ENCODE measurements at places on chromosomes 2 and 18. TPM values are rescaled to one million over a fixed set of nuclear protein-coding genes. Genes with fewer than 3 reads are reported as not detected.

GRCh38 chr18:36304723-36305122 lies 7.2 kb downstream of the FHOD3 start:
- no peaks in the 10 kb centered on the region for H3K36me3 ChIP-seq
- no peak for DNase-seq
- H3K4me3 ChIP-seq, result no peak overlapping the region
- H3K27me3 ChIP-seq, result peaks cover 52% of the 10 kb centered on the region
- H3K27ac ChIP-seq, result no peak overlapping the region
- no peaks in the 10 kb centered on the region for H3K4me1 ChIP-seq

- H3K4me3 ChIP-seq, result no peak overlapping the region
- no peak overlapping the region for H3K27ac ChIP-seq
- peaks cover 4% of the 10 kb centered on the region for H3K27me3 ChIP-seq
- H3K36me3 ChIP-seq, result no peaks in the 10 kb centered on the region
- no peaks in the 10 kb centered on the region for H3K4me1 ChIP-seq
- DNase-seq, result no peak
Observed at GRCh38 chr2:196468394-196468793, 171.1 kb upstream of the CCDC150 start.

DNA sequence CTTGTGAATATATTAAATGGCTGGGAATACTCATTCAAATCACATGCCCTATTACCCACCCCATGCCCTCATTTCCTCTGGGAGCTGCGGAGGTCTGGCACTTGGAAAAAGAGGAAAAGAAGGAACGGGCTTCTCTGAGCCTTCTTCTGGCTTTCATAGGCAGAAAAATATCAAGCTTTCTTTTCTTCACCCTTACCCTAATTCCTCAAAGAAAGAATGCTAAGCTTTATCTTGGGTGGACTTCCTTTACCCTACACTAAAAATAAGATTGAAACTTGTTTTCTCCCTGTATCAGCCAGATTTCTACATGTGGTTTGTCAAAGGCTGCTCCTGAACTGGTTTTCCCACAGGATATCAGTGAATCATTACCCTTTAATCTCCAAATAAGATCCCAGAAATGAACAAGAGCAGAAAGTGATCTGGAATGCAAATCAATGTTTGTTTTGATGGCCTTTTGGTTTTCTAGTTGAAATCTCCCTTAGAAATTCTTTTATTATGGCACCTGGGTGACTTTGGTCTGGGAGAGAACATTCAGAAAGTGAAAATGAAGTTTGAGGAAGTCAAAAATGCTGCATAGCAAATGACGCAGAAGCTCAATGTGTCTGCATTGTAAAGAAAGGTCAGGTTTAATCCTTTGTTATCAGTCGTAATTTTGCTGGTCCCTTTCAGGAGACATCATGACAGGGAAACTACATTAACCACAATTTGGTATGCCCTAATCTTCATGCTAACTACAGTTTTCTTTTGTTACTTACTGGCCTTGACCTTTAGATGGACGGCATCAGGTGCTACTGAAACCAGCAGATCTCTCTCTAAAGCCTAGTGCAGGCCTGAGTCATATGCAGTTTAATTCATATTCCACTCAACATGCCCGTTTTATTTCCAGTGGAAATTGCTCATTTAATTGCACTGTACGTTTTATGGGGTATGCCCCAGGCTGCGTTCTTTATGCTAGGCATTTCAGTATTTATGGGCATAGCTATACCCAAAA lies 46.6 kb upstream of the HNRNPA3 start:
- no peaks in the 10 kb centered on the region for H3K36me3 ChIP-seq
- no peak overlapping the region for H3K27ac ChIP-seq
- peaks cover 40% of the 10 kb centered on the region for H3K4me1 ChIP-seq
- H3K4me3 ChIP-seq, result peak overlapping the region; percentile 66
- peak; percentile 26 for DNase-seq
- no peaks in the 10 kb centered on the region for H3K27me3 ChIP-seq

DNA sequence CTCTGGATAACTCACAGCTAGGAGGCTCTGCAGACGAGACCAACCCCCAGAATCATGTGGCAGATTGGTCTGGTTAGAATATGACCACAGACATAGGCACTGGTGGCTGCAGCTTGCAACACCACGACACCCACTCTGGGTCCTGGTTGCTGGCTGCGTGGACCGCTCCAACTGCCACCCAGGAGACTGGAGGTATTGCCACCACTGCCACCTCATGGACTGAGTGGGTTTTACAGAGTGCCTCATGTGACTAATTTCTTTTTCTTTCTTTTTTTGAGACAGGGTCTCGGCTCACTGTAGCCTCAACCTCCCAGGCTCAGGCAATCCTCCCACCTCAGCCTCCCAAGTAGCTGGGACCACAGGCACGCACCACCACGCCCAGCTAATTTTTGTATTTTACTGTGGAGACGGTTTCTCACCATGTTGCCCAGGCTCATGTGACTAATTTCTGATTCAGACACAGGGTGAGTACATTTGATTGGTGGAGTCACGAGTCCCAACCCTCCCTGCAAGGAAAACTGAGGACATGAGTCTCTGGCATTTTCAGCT lies 29.9 kb upstream of the NT5DC4 start:
- H3K27me3 ChIP-seq, result peaks cover 5% of the 10 kb centered on the region
- peaks cover 22% of the 10 kb centered on the region for H3K4me1 ChIP-seq
- no peak overlapping the region for H3K4me3 ChIP-seq
- H3K27ac ChIP-seq, result peak overlapping the region; percentile 56
- H3K36me3 ChIP-seq, result no peaks in the 10 kb centered on the region

DNA sequence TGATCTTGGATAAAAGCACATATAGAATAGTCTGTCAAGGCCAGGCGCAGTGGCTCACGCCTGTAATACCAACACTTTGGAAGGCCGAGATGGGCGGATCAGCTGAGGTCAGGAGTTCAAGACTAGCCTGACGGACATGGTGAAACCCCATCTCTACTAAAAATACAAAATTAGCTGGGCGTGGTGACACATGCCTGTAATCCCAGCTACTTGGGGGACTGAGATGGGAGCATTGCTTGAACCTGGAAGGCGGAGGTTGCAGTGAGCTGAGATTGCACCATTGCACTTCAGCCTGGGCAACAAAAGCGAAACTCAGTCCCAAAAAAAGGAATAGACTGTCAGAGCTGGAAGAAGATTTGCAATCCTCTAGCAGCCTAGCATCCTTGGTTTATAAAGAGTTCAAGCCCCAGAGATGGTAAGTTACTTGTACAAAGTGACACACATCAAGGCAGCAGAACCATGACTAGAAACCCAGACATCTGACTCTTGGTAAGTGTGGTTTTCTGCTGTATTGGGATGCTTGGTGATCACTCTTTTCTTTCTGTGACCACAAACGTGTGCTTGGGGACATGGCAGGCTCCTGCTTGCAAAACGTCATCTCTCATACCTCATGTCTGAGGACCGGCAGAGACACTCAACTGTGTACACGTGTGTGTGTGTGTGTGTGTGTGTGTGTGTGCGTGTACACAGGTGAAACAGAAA lies 69.0 kb downstream of the OSBPL6 start:
- peaks cover 2% of the 10 kb centered on the region for H3K4me1 ChIP-seq
- no peak for DNase-seq
- no peaks in the 10 kb centered on the region for H3K36me3 ChIP-seq
- no peaks in the 10 kb centered on the region for H3K27me3 ChIP-seq
- no peak overlapping the region for H3K4me3 ChIP-seq

GRCh38 chr2:231057590-231057989 lies 923 bp downstream of the PSMD1 start:
- H3K36me3 ChIP-seq, result peaks cover 10% of the 10 kb centered on the region
- H3K4me1 ChIP-seq, result peaks cover 37% of the 10 kb centered on the region
- H3K27me3 ChIP-seq, result peaks cover 2% of the 10 kb centered on the region
- peak overlapping the region; percentile 67 for H3K27ac ChIP-seq
- DNase-seq, result no peak

GRCh38 chr2:9095690-9096089 lies 92.2 kb upstream of the MBOAT2 start:
- no peak overlapping the region for H3K4me3 ChIP-seq
- H3K27me3 ChIP-seq, result peaks cover 43% of the 10 kb centered on the region
- no peak overlapping the region for H3K27ac ChIP-seq
- H3K4me1 ChIP-seq, result peaks cover 10% of the 10 kb centered on the region

The G6PC2 gene
- total RNA-seq, result not detected

The PRSS56 gene
- total RNA-seq, result not detected

The ANKRD29 gene
- not detected for total RNA-seq

The CYP27C1 gene
- not detected for total RNA-seq

Data from activated naive CD8-positive, alpha-beta T cell treated with anti-CD3 and anti-CD28 coated beads for 36 hours (primary cell).